ENCODE measurements at places on chromosomes 7 and 10.

GRCh38 chr10:125300937-125301336, 140.6 kb upstream of the CTBP2 start:
- no peak for DNase-seq

GRCh38 chr10:102376901-102377300, 18.6 kb upstream of the NFKB2 start:
- DNase-seq: no peak

GRCh38 chr10:103502849-103503660, 9.6 kb downstream of the NEURL1 start:
- no peak for DNase-seq

DNA sequence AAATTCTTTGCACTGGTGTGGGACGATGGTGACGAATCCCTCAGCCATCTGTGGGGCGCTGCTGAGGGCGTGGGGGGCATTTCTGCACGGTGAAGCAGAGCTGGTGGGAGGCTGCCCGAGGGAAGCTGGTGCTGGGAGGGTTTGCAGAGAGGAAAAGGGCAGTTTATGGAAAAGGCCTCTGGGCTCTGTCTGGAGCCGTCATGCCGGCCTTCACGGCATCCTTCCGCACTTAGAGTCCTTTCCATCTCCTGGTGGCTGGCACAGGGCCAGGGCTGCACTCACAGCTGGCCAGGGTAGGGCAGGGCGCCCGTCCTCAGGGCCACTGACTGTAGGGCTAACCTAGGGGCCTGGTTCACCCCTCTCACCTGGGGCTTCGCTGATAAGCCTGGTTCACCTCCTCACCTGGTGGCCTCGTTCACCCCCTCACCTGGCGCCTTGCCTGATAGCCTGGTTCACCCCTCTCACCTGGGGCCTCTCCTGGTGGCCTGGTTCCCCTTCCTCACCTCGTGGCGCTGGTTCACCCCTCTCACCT, 598 bp upstream of the AMZ1 start:
- DNase-seq: no peak

- no peak for DNase-seq
These were observed 102.9 kb upstream of the NFE2L3 start for GRCh38 chr7:26049081-26049480.

- DNase-seq: no peak
These were observed 115.9 kb downstream of the TRIM24 start for GRCh38 chr7:138575897-138576428.

DNA sequence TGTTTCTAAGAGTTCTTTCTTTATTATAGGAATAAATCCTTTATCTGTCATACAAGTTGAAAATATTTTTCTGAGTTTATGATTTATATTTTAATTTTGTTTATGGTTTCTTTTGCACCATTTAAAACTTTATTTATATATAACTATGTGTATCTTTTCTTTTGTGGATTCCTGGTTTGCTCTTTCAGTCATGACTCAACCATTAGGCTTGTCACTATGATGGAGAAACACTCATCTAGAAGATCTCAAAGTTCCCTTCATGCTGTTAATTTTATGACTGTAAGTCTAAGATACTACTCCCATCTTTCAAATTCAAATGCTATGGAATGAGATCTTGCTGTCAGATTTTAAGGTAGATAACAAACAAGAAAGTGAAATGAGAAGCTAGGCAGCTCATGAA, 199.5 kb downstream of the INHBA start:
- DNase-seq: no peak

DNA sequence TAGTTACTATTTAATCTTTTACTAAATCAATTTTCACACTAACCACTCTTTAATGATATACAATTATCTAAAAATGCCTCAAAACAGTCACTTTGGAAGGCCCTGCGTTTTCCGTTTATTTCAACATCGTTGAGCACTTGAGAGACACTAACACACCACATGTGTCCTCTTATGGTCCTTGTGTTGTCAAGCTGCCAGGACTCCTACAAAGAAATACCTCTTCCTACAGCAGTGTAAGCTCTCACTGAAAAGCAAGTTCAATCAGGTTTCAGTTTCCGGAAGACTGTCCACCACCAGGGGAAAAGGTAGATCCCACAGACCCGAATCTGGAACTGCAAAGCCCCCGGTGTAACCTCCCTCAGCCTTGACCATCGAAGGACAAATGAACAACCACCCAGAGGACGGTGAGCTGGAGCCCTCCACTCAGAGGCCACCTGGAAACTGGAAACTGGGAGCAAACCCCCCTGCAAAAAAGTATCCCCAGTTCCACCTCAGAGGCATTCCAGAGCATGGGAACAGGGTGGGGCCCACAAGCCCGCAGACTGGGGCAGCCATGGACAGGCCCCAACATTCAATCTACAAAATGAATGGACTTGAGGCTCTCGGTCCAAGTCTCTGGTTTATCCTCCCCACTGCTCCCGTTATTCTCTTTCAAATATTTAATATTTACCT, 37.6 kb downstream of the KCNH2 start:
- DNase-seq: no peak

DNA sequence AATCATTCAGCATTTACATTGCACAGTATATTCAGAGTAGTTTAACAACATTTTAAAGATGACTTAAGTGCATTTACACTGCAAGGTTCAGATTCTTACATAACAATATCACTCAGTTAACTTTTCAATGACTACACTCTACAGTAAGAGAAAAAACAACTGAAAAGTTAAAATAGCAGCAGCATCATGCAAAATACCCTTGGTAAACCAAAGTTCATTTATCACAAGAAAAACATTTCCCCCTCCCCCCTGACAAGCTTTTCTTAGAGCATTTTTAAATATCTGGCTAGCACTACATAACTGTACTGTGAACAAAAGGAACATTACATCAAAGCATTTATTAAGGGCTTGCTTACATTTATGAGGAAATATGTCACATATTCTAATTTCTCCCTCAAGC, 179.5 kb upstream of the HGF start:
- DNase-seq: no peak

- DNase-seq: no peak
These were observed 15.2 kb downstream of the PALD1 start for GRCh38 chr10:70493660-70494234.

- no peak for DNase-seq
These were observed 33.8 kb downstream of the SLC16A9 start for GRCh38 chr10:59675812-59676211.

GRCh38 chr10:127024685-127025435, 119.6 kb downstream of the DOCK1 start:
- DNase-seq: no peak

- no peak for DNase-seq
These were observed 3.5 kb upstream of the C7orf33 start for GRCh38 chr7:148587076-148587475.

- no peak for DNase-seq
These were observed 48.4 kb downstream of the SHH start for GRCh38 chr7:155763691-155764437.

DNA sequence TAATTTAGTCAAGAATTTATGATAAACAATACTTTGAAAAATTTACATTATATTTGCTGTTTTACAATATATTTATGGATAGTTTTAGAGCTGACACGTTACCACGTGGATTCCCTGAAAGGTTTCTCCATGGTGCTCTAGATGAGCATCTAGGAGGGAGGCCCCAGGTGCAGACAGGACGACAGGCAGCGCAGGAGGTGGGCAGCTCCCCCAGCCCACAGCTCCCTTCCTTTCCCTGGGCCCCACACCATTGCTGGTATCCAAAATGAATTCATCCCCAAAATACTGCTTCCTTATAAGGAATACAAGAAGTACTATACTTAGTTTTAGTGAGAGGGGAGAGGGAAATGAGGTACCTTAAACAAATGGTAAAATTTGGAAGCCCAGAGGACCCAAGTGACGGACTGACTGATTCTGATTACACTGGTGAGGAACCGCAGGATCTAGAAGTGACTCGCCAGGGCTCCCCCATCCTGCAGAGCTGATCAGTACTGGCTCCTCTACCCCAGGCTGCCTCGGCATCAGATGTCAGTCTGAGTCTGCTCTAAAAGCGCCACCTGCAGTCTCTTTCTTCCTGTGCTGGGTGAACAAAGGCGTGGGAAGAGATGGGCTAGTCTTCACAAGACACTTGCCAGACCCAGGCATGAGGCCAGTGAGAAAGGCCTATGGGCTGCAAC, 89.2 kb downstream of the DLG5 start:
- DNase-seq: no peak

Data from epithelial cell of prostate (primary cell).